ENCODE measurements at places on chromosomes 7 and 10. TPM values are rescaled to one million over a fixed set of nuclear protein-coding genes. Genes with fewer than 3 reads are reported as not detected.

DNA sequence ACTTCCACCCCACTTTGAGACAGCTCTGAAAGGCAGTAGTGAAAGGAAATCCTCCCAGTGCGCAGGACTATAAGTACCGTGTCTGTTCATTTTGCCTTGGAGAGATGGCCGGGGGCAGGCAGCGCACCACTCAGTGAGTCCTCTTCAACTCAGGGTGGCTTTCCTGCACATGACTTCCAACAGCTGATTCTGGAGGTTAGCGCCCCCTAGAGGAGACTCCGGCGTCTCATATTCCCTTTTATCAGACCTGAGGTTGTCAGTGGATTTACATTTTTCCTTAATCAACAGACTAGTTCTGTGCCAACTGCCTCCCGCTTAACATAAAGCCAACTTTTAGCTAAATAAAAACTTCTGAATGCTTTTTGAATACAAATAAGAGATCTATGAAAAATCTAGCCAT lies 101.0 kb downstream of the HERPUD2 start:
- no peak for DNase-seq

DNA sequence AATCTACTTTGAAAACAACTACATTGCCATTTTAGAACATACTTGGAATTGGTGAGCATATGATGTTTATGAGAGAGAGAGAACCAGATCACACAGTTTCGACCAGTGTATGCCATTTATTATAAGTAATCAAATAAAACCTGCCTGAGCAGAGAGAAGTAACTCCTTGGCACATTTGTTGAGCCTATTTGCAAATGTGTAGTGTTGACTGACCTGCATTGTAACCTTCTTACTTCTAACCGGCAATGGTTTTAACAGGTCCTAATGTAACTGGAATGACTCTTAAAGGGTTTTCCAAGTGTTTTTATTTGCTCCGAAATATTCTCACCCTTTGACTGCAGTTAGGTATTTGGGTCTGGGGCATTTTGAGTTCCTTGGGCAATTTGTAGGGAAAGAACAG lies 167.6 kb downstream of the POU6F2 start:
- DNase-seq: no peak

DNA sequence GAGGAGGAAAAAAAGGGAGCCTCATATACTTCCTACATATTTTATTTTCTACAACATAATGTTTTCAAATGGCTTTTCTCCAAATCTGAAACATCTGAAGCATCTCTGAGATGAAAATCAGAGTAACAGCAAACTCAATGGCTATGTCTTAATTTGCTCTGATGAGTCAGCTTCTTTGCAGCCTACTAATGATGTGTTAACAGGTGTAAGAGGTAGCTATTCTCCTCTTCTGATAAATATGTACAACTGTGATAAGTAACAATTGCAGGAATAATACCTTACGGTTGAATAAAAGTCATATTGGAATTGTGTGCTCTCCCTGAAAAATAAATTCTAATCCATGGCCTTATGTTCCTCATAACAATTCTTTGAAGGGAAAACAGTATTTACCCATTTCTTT lies 45.2 kb downstream of the GNAT3 start:
- DNase-seq: no peak

- no peak for DNase-seq
Observed at GRCh38 chr10:84820596-84820995, 492.2 kb downstream of the CCSER2 start.

DNA sequence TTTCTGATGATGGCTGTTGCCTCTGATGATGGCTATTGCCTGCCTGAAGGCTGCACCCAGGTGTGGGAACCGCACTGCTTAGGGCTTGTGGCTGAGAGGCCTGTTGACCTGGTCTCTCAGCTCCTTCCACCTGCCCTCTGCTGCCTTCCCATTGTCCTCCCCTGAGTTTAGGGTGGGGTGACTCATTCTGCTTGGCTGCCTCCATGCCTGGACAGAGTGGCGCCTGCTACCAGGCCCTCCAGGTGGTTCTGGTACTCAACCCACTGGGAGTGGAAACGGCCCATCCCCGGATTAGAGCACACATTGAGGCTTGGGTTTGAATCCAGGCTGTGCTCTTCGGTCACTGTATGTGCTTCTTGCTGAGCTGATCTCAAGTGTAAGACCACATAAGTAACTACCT lies 120.6 kb downstream of the SEM1 start:
- no peak for DNase-seq

DNA sequence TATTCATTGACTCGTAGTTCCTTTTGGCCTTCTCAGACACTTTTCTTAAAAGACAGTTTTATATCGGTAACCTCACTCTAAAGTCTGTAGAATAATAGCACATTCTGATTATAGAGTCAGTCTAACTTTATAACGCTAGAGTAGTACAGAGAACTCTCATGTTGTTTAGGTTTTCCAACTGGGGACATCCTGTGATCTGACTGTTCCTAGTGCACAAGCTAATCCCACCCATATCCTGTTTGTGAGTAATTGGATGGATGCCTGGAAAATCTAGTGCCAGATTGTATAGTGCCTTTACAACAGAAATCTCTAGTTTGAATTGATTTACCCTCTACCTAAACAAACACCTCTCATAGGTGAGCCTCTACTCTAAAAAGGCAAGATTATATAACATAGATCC lies 107.4 kb downstream of the ZEB1 start:
- no peak for DNase-seq

- no peak for DNase-seq
Observed at GRCh38 chr7:114217026-114217806, 197.4 kb upstream of the FOXP2 start.

DNA sequence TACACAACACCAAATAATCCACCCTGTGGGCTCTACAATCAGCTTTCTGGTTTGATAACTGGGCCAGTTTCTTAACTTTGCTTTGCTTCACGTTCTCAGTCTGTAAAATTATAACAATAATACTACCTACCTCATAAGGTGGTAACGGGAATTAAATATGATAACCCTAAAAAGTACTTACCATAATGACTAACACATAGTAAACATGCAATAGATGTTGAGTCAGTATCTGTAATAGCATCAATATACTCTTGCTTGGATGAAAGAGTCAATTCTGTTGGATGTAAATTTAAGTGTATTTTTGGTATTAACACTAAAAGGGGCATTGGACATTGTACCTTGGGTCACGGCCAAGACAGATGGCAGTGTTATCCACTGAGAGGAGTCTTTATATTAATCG lies 160.5 kb downstream of the FOXP2 start:
- DNase-seq: no peak

DNA sequence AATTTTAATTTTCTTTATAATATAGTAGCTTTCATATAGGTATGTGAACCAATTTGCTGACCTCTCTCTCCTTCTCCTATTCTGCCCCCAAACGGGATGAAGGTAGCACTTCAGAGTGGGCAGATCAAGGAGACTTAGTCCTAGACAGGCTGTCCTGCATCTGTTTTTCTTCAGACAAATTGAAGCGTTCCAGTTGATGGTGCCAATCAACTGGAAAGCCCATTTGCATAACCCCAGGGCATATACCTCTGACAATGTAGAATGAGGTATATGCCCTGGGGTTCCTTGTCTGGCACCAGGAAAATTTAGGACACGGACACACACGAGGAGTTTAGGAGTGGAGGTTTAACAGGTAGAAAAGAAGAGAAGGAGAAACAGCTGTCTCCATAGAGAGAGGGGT lies 502.9 kb downstream of the HTR7 start:
- DNase-seq: no peak

TSPAN33 gene
- total RNA-seq: 20.0 TPM

CAMK1D gene
- 9.4 TPM for total RNA-seq

AKR1C2 gene
- total RNA-seq: 6.4 TPM

MLXIPL gene
- 29.5 TPM for total RNA-seq
